CD4-positive, alpha-beta T cell treated with Interleukin-12 subunit alpha and Interleukin-12 subunit beta, for 1 hour (primary cell): ENCODE measurements at places on chromosomes 13 and 19.

DNA sequence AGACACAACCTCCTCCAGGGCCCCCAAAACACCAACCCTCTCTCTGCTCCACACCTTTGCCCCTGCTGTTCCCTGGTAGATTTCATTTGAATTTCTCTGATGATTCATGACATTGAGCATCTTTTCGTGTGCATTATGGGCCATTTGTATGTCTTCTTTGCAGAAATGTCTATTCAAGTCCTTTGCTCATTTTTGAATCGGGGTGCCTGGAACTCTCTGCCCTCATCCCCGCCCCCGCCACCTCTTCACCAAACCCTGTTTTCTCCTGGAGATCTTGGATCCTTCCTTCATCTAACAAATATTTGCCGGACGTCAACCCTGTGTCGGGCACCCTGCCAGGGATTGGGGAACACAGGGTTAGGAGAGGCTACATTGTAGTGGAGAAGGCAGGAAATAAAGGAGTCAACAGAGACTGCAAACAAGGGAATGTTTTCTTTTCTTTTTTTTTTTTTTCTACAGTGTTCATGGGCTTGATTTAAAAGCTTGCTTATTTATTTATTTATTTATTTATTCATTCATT lies 25.5 kb upstream of the SLC1A5 start:
- no peak for DNase-seq

GRCh38 chr13:93270769-93271742 lies 44.4 kb downstream of the GPC6 start:
- DNase-seq: no peak

GRCh38 chr13:27822258-27822872 lies 30.1 kb downstream of the GSX1 start:
- no peak for DNase-seq

DNA sequence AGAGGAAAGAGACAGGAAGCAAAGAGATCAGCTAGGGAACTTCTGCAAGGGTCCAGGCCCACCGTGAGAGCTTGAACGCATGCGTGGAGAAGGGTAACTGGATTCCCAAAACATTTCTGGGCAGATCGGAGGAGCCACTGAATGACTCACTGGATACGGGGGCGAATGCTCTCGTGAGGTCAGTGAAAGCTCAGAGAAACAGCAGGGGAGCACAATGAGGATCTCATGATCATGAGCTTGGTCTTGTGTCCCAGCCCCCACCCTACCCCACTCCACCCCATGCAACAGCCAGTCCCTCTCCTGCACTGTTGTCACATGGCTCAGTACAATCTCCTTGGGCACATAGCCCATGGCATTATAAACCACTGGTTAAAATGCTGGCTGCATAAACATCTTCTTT lies 40.6 kb downstream of the DCLK1 start:
- DNase-seq: no peak

GRCh38 chr13:102291587-102292218 lies 110.1 kb downstream of the FGF14 start:
- no peak for DNase-seq

GRCh38 chr19:4493929-4494690 lies 22.0 kb downstream of the HDGFL2 start:
- DNase-seq: no peak

- no peak for DNase-seq
Observed at GRCh38 chr13:46122304-46122703, 17.5 kb upstream of the CPB2 start.

DNA sequence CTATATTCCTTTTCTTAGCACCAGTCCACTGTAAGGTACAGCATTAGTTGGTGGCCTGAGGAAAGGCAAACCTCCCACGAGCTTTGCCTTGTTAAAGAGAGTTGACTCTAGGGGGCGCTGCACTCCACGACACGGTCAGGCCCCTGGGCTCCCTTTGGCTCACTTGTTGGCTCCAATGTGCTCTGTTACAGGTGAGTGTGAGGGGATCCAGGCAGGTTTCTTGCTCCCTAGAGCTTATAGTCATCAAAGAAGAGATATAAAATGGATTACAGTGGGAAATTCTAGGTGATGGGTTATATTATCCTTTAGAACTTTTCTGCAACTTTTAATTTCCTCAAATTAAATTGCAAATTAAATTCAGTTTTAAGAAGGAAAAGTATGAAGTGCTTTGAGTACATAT lies 3.7 kb downstream of the WDR87 start:
- DNase-seq: peak; percentile 82

DNA sequence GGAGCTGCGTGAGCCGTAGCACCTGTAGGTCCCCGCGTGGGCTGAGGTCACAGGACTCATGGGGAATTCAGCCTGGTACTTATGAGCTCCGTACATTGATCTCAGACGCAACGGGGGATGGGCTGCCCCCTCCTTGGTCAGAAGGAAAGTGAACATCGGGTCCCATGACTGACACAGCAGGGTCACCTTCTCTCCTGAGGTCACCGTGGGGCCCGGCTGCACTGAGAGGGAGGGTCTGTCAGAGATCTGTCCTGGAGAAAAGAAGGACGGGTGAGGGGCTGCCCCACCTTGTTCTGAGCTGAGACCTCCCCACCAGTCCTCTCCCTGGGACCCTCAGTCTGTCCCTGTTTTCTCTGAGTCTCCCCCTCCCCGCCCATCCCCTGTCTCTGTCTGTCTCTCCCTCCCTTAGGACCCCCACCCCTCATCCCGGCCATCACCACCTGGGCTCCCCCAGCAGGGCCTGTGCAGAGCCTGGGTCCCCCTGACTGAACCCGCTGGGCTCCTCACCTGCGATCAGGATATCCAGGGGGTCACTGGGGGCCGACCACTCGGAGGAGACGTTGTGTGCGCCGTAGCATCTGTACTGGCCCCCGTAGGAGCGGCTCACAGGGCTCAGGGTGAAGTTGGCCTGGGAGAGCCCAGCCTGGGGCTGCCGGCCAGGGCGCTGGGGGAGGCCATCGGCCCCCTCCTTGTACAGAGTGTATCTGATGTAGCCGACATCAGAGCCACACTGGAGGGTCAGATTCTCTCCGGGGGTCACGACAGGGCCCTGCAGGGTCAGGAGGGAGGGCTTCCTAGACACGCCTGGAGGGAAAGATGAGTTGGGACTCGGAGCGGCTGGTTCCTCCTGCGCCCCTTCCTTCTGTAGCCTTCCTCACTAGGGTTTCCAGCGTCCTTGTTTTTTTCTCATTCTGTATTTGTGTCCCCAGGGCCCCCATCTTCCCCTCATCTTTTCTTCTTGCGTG lies 1.8 kb downstream of the LILRA4 start:
- no peak for DNase-seq

- DNase-seq: no peak
Observed at GRCh38 chr13:27023385-27024073, 148.1 kb downstream of the USP12 start.

DNA sequence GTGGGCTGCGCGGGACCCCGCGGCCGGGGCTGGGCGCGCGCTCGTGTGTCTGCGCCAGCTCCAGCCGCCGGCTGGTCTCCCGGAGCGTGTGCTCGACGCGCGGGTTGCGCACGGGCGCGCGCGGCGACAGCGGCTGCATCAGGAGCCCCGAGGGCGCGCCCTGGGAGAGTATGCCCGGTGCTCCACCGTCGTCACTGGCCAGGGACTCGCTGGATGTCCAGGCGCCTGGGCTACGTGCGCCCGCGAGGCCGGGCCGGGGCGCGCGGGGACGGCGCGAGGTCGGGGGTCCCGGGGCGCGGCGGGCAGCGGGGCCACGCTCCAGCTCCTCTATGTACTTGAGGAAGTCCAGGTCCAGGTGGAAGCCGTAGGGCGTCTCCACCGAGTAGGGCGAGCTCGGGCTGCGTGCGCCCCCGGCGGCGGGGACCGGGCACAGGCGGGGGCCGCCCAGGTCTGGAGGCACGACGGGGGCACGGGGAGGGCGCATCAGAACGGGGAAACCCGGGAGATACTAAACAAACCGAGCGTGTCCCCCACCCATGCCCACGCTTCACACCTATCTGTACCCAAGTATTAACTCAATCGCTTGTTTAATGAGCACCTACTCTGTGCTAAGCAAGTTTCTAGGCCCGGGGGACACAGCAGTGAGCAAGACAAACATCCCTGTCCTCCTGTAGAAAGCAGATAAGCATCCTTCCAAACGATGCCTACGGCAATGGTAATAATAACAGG lies 7.6 kb downstream of the KANK3 start:
- peak; percentile 26 for DNase-seq

GRCh38 chr19:13138171-13138915 lies 11.8 kb downstream of the STX10 start:
- no peak for DNase-seq

DNA sequence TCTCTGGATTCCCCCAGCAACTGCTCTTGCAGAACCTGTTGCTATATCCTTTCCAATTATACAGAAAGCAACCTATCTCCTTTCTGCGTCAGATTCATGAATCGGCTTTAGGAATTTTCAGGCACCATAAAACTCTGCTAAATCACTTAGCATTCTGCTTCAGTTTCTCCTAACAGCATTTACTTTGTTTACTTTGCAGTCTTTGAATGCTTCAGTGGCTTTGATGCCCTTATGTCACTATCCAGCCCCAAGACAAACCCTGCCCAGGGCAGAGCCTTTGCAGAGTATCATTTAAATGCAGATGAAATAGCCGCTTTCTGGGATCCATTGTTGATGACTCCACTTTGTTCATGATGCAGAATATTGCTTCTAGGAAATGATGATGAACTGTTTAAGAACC lies 43.1 kb downstream of the SLITRK1 start:
- DNase-seq: no peak

- DNase-seq: no peak
Observed at GRCh38 chr13:25689539-25689938, 317.8 kb downstream of the ATP8A2 start.

DNA sequence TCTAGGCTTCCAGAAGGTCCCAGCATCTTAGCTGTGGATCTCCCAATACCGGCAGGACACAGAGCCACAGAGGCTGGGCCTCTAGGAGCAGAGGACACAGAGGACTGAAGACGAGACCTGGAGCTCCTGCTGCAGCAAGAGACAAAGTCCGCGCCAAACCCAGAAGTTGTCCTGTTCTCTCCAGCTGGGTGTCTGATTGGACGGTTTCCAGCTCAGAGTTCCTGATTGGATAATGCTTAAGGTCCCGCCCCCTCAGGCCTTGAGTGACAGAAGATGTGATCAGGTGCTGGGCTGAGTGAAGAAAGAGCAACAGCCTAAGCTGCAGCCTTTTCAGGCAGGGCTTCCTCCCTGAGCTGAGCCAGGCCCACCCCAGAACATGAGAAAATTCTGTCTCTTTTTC lies 59.9 kb upstream of the ZNF85 start:
- no peak for DNase-seq

DNA sequence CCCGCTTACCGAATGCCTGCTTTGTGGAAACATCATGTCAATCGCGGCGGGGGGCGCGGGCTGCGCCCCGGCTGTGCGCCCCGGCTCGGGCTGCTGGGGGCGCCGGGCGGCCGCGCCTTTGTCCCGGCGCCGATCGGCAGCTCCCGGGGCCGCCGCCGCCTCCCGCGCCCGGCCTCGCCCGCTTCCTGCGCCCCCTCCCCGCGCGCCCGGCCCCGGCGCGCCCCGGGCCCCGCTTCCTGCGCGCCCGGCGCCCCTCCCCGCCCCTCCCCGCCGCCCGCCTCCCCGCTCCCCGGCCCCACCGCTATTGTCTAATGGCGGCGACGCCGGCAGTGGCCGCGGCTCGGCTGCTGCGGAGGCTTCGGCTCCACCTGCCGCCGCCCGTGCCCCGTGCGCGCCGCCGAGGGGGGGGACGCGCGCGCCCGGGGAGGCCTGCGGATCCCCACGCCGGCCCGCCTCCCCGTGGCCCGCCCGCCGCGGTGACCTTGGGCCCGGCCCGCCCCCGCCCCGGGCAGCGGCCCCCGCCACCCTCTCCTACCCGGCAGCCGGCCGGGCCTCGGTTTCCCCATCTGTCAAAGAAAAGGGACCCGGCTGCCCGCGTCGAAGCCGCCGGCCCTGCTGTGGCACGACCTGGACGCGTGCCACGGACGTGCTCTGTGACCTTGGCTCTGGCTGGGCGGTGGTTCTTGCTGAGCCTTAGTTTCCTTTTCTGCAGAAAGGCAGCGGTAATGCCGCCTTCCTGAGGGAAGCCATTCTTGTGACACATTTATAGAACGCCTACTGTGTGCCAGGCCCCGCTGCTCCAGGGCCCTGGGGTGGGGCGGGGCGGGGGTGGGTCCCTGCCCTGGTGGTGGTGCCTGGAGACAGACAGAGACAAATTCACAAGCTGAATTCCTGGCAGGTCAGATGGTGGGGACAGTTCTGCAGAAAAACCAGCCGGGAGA lies at the start of gene TLE5:
Gene TLE5, minus strand, starts transcription at position 331 of the 941 bp plus-strand sequence. Its CDS starts 295 bp downstream, at position 36.
- peak; percentile 86 for DNase-seq

DNA sequence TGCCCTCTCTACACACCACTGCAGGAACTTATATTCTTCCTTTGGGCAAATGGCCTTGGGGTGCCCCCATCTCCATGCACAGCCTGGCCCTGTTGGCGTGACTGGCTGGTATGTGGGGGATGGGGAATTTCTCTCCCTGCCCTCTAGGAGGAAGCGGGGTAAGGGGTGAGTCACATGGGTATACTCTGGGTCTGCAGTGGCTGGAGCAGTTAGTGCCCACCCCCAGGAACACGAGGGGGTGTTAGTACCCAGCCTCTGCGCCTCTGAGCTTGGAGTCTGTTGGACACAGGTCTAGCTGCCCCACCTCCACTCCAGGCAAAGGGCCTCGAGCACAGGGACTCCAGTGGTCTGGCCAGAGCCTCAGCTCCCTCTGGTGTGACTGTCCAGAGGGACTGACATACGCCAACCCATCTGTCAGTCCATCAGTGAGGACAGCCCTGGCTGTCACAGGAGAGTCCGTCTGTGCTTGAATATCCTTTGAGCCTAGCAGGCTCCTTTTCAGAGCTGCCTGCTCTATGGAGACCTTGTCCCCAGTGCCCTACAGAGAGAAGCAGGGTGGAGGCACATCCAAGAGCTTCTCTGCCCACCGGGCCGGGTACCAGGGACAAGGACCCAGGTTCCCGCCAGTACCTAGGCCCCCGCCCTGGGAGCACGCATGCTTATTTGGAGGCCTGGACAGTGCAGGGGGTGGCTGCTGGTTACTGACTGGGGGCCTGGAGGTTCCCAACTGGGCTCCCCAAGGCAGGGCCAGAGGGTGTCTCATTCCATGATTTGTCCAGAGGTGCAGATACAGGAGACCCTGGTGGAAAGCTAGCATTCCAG lies 66.6 kb downstream of the CHST8 start:
- no peak for DNase-seq
